ENCODE measurements at places on chromosomes 16 and 17.

DNA sequence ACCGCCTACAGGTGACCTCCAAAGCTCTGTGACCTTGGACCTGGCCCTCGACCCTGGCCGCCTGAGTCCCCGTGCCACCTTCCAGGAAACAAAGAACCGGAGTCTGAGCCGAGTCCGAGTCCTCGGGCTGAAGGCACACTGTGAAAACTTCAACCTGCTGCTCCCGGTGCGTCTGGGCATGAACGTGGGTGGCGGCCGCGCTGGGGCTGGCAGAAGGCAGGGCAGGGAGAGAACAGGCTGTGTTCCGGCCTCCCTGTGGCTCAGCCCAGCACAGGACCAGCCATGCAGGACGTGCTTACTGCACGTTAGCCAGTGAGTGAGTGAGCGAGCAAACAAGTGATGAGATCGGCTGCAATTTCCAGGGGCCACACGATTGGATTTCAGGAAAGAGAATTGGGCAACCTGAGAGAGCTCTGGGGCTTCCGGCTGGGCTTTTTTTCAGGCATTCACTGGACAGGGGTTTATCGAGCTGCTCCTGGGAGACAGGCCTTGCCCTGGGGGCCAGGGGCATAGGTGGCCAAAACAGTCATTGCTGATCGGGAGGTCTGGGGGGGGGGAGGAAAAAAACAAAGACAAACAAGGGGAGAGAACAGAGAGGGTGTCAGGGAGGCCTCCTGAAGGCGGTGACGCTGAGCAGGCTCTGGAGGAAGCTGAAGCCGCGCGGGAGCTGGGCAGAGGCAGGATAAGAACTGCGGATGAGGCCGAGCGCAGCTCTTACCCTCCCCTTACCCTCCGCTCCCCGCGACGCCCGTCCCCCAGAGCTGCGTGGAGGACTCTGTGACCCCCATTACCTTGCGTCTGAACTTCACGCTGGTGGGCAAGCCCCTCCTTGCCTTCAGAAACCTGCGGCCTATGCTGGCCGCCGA, 16.9 kb downstream of the ITGAX start:
- DNase-seq: no peak

GRCh38 chr16:29877266-29877961, 14.4 kb upstream of the CDIPT start:
- DNase-seq: no peak

- no peak for DNase-seq
Measured at GRCh38 chr17:50570032-50570431, 9.5 kb downstream of the CACNA1G start.

- no peak for DNase-seq
Measured at GRCh38 chr17:13698832-13699231, 97.1 kb upstream of the HS3ST3A1 start.

DNA sequence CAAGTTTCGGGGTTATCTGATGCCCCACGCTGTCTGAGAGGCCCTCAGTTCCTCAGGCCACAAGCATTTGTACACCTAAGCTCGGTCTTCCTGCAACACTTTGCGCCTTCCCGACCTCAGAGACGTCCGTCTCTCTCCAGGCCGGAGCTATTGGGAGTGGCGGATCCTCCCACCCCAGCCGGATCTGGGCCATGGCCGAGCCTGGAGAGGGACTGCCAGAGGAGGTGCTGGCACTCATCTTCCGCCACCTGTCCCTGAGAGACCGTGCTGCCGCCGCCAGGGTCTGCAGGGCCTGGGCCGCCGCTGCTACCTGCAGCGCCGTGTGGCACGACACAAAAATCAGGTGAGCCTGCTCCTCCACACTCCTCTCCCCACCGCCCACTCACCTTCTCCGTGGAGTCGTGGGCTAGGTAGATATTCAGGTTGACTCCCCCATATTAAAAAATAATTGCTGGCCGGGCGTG, 1.9 kb downstream of the FBXL8 start:
- no peak for DNase-seq

- no peak for DNase-seq
Measured at GRCh38 chr17:64441772-64442540, 7.0 kb upstream of the MILR1 start.

DNA sequence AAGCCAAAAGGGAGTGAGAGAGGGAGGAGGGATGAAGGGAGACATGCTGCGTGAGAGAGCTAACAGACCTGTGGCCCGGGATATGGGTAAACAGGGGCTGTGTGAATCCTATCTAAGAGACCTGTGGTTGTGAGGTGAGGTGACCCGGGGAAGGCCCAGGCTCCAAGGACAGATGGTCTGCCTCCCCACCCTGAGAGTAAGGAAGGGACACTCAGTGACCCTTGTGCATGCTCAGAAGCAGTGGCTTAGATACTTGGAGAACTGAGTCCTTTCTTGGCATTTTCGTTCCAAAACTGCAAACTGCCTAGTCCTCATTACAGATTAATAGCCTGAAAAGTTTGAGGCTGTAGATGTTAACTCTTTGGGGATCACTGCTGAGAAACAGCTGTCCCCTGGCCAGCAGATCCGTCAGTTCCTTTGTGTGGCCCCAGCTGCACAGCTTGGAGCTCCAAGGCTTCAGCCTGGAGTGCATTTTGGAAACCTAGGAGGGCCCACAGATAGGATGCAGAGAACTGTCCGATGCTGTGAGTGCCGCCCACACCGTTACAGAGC, 121.6 kb downstream of the SMG6 start:
- no peak for DNase-seq

- DNase-seq: no peak
Measured at GRCh38 chr16:46688101-46688653, 801 bp downstream of the VPS35 start.

- no peak for DNase-seq
Measured at GRCh38 chr16:50602126-50602525, 53.9 kb downstream of the NKD1 start.

- no peak for DNase-seq
Measured at GRCh38 chr17:7634384-7634783, 4.4 kb downstream of the SHBG start.
